ENCODE measurements at places on chromosomes 7 and 10.

DNA sequence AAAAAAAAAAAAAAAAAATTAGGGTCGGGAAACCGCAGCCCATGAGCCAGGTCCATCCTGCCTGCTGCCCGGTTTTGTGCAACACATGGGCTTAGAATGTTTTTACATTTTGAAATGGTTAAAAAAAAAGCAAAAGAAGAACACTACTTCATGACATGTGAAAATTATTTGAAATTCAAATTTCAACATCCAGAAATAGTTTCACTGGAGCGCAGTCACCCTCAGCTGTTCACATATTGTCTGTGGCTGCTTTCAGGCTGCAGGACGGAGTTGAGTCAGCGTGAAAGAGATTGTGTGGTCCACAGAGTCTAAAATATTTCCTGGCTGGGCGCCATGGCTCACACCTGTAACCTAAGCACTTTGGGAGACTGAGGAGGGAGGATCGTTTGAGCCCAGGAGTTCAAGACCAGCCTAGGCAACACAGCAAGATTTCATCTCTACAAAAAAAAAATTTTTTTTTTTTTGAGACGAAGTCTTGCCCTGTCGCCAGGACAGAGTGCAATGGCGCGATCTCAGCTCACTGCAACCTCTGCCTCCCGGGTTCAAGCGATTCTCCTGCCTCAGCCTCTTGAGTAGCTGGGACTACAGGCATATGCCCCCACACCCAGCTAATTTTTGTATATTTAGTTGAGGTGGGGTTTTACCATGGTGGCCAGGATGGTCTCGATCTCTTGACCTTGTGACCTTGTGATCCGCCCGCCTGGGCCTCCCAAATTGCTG, 63.9 kb upstream of the ECHDC3 start:
- no peak for DNase-seq

GRCh38 chr7:20257212-20257611, 40.0 kb upstream of the MACC1 start:
- DNase-seq, result no peak

DNA sequence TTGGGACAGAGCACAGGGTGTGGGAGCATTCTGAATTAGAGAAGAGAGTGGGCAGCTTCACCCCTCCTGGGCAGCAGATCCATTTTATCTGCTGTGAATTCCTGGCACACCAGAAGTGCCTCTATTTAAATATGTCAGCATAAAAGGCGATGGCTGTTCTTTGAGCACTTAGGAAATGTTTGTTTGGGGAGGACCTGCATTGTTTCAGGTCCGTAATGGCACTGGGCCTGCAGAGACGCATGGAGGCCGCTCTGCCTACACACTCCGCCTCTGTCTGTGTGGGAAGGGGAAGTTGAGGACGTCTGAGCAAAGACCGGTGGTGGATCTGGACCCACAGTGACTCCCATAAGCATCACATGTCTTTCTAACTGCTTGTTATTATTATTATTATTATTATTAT, 253.2 kb downstream of the CAMK1D start:
- DNase-seq, result peak; percentile 54

- no peak for DNase-seq
Measured at GRCh38 chr10:44922021-44922420, 10.9 kb downstream of the TMEM72 start.

DNA sequence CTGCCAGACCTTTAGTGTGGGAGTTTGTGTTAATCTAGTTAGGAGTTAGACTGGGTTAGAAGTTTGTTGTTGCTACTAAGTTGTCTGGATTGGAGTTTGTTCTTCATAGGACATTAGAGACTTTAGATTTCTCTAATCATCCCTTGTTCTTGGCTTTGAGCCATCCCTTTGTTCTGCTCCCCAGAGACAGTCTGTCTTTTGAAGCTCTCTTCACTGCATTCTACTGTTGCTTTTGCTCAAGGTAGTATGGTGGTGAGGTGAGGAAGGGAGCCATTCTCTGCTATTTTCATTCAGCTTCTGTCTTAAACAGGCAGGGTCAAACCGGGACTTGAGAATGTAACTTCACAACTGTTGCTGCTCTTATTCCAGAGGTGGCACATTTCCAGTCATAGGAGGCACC, 10.4 kb upstream of the TARP start:
- no peak for DNase-seq

All from NCI-H2081 (cell line).